ENCODE measurements at places on chromosomes 2 and 18.

GRCh38 chr2:218892693-218893348 lies 12.2 kb downstream of the WNT10A start:
- DNase-seq = no peak

- DNase-seq = peak; percentile 9
Observed at GRCh38 chr2:219912491-219912921, 285.1 kb downstream of the SLC4A3 start.

DNA sequence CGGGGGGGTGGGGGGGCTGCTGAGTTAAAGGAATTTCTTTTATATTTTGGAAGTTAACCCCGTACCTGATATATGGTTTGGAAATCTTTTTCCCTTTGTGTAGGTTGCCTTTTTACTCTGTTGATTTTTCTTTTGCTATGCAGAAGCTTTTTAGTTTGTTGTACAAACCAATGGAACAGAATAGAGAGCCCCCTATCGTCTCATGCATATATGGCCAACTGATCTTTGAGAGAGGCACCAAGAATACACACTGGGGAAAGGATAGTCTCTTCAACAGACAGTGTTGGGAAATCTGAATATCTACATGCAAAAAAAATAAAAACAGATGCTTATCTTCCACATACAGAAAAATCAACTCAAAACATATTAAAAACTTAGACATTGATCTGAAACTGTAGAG lies 647.8 kb upstream of the KLHL29 start:
- DNase-seq = no peak

GRCh38 chr2:171432969-171433762 lies 624 bp downstream of the METTL8 start:
- DNase-seq = no peak

- DNase-seq = no peak
Observed at GRCh38 chr18:79805211-79805887, 7.6 kb downstream of the KCNG2 start.

- no peak for DNase-seq
Observed at GRCh38 chr2:128612628-128613027, 294.0 kb upstream of the HS6ST1 start.

GRCh38 chr2:8487461-8487932 lies 194.4 kb upstream of the ID2 start:
- DNase-seq = no peak

- no peak for DNase-seq
Observed at GRCh38 chr2:165927353-165927752, 26.2 kb downstream of the TTC21B start.

GRCh38 chr2:79099140-79099686 lies 11.4 kb upstream of the REG1B start:
- DNase-seq = no peak

- no peak for DNase-seq
Observed at GRCh38 chr2:237883951-237884446, 24.6 kb downstream of the RAMP1 start.

DNA sequence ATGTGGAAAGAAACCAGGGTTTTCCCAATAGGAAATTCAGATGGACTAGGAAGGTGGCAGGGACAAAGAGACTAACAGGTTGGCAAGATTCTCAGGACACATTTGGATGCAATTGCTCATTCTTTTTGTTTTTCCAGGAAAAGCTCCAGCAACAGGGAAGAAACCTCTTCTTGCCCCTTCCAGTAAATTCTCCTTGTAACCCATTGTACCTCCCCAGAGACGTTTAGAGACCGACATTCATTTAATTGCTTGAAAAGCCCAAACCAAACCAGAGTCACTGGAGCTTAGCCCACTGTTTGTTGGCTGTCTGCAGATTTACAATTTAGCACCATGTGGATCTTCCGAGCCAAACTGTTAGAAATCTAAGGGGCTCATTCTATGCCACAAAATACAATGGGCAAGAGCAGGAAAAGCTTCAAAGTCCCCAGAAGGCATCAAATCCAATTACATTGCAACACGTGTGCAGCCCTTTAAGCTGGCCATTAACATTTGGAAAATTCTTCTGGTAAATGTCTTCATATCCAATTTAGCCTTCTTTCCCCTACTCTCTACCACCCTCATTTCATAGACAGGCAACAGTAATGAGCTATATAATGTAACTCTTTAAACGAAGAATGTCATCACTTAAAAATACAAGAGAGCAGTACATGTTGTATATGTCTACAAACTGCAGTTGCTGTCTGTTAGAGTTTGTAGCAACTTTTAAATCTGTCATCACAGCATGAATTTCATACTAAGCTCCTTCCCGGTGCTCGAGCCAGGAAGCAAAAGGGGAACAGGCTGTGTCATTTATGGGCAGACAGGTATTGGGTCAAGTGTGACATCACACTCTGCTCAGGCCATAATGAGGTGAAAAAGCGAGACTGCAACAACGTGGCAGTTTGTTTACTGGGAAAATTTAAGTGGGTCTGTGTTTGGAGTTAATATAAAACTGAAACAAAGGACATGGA lies 235.6 kb upstream of the HNRNPA3 start:
- DNase-seq = no peak

- DNase-seq = no peak
Observed at GRCh38 chr18:78304192-78305164, 675.1 kb upstream of the SALL3 start.

DNA sequence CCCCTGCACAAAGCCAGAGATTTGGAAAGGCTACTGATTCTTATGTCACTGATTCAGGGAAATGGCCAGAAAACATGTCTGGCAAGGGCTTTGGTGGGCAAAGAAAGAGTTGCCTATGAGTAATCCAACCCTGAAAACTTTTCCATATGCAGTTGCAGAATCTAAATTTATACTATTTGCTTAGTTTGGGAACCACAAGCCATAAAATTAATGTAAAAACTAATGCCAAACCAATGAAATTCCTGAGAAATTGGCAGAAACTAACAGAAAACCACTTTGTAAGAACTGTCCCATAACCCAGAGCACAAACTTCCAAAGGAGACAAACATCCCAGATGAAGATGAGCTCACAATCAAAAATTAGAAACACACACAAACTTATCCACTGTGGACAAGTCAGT lies 48.8 kb downstream of the TCF4 start:
- peak; percentile 35 for DNase-seq

DNA sequence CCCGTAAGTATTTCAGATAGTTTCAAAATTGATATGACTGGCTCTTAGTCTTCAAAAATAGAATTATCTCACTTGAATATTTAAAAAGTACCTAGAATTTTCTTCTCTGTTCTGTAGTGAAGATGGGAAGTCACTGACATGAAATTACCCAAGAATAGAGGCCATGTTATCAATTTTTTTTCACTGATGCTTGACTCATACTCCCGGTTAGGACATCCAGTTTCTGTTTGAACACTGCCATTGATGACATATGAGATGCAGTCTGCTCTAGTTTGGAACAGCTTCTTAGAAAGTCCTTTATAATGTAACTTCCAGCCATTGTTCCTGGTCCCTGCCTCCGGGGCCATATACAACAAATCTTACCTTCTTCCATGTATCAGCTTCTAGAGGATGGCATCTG lies 26.0 kb downstream of the MAP3K20 start:
- DNase-seq = no peak

- DNase-seq = peak; percentile 30
Observed at GRCh38 chr2:40451918-40452605, at the start of gene SLC8A1. TSS of gene SLC8A1 (minus strand) at chr2:40452090.

- DNase-seq = no peak
Observed at GRCh38 chr18:24559526-24559925, 99.1 kb downstream of the HRH4 start.

- no peak for DNase-seq
Observed at GRCh38 chr2:10913501-10914271, 2.0 kb downstream of the KCNF1 start.

DNA sequence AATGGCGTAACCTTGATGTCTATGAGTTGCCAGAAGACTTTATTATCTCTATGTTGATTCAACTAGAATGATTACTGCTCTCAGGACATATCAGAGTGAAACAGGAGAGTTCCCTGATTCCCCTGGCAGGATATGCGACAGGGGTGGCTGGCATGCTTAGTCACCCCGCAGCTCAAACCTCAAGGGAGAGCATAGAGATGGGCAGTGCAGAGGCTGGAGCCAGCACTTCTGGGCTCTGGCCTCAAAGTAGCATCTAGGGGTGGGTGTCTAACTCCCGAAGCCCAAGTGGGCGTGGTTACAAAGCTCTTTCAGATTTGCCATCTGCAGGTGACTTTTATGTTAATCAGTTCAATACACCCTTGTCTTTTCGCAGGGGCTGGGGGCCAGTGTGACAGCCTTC lies 391.6 kb downstream of the ADCYAP1 start:
- DNase-seq = no peak

DNA sequence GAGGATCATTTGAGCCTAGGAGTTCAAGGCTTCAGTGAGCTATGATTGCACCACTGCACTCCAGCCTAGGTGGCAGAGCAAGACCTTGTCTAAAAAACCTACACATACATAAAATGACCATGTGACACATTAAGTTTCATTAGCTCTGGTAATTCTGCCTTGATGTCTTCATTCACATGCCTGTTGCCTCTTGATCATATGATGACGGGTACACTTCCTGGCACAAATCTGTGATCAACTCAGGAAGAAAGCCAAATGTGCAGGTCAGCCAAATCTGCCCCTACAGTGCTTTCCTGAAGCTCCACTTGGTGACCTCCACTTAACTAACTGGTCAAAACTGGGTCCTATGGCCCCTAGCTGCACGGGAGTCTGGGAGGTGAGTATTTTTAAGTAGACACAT lies 54.4 kb upstream of the B3GNT7 start:
- DNase-seq = no peak

GRCh38 chr2:181742922-181743722 lies 62.8 kb upstream of the NEUROD1 start:
- peak; percentile 33 for DNase-seq

GRCh38 chr18:54181856-54182602 lies 42.4 kb downstream of the MBD2 start:
- no peak for DNase-seq

GRCh38 chr2:136916131-136916530 lies 150.8 kb downstream of the THSD7B start:
- DNase-seq = no peak

- DNase-seq = no peak
Observed at GRCh38 chr2:48357351-48357750, 172.6 kb upstream of the STON1 start.

DNA sequence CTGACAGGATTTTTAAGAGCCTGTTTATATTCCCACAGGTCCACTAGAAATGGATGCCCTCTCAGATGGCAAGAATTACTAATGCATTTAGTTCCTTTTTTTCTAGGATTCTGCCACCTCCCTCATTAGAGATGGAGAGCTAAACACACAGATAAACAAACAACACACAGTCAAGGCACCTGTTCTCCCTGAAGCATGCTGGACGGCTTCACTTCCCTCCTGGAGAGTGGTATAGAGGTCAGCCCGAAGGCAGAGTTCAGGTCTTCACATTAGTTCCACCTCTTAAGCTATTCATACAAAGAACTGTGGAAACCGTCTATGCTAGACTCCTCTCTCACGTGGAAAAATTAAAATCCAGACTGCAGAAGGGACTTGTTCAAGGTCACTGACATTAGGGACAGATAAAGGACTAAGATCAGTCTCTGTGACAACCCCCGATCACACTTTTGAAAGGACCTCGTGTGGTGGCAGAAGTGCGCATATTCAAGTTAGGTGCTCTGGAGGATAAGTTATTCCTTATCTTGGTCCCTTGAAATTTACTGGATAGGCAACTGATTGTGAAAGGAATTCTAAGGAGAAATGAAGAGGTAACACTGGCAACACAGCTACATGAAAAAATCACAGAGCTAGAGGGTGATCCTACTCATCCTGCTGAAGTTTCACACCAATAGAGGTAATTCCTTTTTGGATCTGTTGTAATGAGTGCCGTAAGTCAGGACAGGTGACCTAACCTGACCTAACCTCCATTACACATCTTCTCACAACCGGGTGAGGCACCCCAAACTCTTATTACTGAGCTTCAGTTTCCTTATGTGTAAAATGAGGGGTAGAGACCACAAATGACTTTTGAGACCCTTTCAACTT lies 75.1 kb downstream of the SPRED2 start:
- no peak for DNase-seq

DNA sequence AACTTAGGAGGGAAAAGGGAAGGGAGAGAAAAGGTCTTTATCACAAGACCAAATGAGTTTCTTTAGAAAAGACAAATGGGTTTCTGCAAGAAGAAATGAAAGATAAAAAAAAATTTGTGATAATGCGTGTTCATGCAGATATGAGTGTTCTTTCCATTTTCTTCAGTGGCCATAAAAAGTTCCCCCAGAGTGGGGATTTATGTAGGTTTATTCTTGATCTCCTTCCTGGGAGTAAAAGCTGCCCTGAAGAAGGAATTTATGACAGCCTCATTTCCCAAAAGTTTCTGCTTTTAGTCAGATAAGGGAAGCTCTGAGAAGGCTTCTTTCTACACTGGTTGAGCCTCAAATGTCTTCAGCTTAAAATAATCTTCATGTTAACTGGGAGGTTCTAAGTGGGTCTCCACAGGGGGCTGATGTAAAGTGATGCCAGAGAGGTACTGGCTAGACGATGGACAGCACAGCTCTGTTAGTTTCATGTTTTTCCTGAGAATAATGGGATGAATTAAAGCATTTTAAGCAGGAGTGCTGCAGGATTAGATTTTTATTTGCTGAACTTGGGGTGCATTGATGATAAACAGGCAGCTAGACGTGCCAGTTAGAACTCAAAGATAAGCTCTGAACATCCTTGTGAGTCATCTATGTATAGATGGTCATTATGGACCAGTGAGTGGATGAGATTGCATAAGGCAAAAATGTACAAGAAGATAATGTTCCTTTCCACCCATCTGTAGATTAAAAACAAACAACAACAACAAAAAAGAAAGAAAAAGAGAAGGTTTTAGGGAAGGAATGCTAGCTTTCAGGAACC lies 99.4 kb upstream of the MSH2 start:
- no peak for DNase-seq

DNA sequence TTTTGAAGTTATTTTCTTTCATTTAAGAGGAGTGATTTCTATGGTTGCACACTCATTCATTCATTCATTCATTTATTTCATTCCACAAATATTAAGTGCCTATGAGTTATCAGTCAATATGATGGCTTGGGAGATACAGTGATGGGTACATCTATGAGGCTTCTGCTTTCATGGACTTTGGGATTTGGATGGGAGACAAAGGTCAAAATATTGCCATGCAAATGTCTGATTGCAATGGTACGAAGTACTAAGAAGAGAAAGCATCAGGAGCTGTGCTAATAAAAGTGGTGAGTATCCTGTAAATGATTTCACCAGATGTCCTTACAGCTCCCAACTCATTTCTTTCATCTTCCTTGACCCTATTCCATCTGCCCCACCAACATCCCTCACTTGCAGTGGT lies 174.4 kb upstream of the MEX3C start:
- DNase-seq = no peak

GRCh38 chr2:68588589-68588988 lies 54.8 kb upstream of the PROKR1 start:
- no peak for DNase-seq

All from fibroblast of skin of left quadriceps (primary cell).